ENCODE measurements at places on chromosomes 13 and 19.
A peak's percentile ranks its signal among the peaks of the same experiment; 100 is the strongest.

GRCh38 chr13:27600711-27601110, 19.6 kb downstream of the LNX2 start:
- H3K4me1 ChIP-seq: no peaks in the 10 kb centered on the region
- H3K36me3 ChIP-seq: no peaks in the 10 kb centered on the region
- no peak overlapping the region for H3K27ac ChIP-seq
- H3K27me3 ChIP-seq: no peaks in the 10 kb centered on the region
- no peak for DNase-seq
- no peak overlapping the region for H3K4me3 ChIP-seq

- H3K27ac ChIP-seq: no peak overlapping the region
- DNase-seq: no peak
These were observed 48.7 kb downstream of the ZNF536 start for GRCh38 chr19:30420881-30421280.

DNA sequence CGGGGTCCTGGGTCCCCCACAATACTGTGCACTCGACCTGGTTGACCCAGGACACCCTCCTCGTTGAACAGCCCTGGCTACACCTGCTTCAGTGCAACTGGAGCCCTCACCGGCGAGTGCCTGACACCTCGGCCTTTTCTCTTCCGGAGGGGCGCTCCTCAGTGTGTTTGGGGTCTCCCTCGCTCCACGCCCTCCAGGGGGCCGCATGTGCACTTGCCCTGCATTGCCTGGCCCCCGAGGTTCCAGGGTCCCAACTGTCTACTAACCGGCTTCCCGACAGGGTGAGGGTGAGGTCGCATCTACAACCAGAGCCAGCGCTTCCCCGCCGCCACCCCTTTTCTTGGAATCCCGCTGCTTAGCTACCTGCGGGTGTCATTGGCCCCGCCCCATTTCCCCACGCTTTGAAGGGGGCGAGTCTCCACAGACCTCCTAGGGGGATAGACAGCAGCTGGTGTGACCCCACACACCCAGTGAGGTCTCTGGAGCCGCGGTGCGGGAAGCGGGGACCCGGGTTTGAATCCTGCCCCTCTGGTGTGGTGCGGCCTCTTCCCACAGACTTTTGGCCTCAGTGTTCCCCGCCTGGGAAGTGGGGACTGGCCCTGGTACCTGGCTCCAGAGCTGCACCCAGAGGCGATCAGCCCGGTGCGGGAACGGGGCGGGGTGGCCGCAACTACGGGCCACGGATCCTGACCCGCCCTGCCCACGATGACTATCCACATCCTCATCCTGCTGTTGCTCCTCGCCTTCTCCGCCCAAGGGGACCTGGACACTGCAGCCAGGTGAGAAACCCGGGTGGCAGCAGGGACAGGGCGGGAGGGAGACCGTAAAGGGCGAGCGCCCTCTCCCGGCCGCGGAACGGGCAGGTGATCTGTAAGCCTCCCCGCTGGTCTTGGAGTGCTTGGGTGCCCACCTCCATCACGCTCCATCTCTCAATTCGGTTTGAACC, at the start of gene ADM5:
Gene ADM5 (plus strand): TSS at position 462 of the 946 bp plus-strand sequence. CDS start 244 bp downstream, at position 706.
- H3K27ac ChIP-seq: peak within 1 kb of the TSS; percentile 87
- H3K4me1 ChIP-seq: peaks cover 75% of the 10 kb centered on the region
- peak within 1 kb of the TSS; percentile 91 for H3K4me3 ChIP-seq
- peaks cover 25% of the 10 kb centered on the region for H3K36me3 ChIP-seq
- DNase-seq: peak; percentile 61

DNA sequence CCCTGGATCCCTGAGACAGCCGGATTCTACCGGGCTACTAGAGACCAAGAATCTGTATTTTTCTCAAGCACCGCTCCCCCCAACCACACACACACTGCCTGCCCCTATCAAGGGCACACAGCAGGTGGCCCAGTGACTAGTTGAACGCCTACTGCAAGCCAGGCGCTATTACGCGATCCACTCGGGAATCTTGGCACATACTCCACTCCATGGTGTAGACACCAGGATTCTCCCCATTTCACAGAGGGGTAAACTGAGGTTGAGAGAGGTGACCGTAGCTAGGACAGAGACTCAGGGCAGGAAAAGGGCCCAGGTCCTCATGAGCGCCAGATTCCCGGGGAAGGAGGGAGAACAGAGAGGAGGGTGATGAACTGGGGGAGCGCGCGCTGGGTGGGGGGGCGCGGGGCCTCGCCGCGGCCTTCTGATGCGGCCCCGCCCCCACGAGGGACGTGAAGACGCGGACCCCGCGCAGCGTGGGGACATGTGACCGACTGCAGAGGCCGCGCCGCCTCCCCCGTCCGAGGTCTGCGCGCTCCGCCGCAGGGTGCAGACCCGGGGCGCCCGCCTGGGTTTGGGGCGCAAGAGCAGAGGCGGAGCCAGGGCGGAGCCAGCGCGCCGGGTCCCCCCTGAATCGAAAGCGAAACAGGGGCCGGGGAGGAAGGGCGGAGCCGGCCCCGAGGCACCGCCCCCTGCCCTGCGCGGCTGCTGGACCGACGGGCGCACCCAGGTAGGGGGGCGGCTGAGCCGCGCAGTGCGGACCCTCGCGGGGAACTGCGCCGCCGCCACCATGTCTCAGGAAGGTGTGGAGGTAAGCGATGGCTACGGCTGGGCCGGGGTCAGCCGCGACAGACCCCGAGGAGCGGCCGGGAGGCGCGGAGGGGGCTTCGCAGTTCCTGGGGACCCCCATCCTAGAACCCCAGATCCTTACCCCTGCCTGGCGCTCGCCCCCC, at the start of gene SHFL:
Gene SHFL (plus strand): TSS at position 677 of the 950 bp plus-strand sequence. CDS start 111 bp downstream, at position 788.
- peak; percentile 65 for DNase-seq
- H3K27ac ChIP-seq: no peak within 1 kb of the TSS
- peak within 1 kb of the TSS; percentile 80 for H3K4me3 ChIP-seq
- H3K36me3 ChIP-seq: no peaks in the 10 kb centered on the region
- no peaks in the 10 kb centered on the region for H3K4me1 ChIP-seq
- peaks cover 72% of the 10 kb centered on the region for H3K27me3 ChIP-seq

DNA sequence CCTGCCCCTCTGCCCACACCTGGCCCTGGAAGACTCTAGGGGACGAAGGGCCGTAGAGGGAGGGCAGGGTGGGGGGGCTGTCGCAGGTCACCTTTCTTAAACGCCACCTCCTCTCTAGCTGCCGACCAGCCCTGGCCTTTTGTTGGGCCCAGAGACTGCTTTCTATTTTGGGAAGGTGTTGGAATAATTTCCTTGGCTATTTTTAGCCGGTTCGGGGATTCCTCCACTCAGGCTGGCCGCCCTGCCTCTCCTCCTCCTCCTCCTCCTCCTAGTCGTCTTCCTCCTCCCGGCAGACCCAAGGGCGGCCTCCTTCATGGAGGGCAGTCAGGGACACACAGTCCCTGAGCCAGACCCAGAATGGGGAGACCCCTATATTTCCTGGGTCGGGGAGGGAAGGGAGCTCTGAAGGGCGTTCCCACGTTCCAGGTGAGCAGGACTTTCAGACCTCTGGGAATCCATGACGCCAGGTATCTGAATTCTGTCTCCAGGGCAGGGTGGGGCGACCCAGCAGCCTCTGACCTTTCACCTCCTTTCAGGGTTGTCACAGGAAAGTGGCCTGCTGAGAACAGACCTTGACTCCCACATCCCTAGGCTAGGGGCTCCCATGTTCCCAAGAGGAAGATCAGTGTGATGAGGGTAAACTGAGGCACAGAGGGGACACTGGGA, 19.9 kb downstream of the GADD45B start:
- no peak for DNase-seq
- peaks cover 50% of the 10 kb centered on the region for H3K4me1 ChIP-seq
- peaks cover 25% of the 10 kb centered on the region for H3K27me3 ChIP-seq
- no peak overlapping the region for H3K27ac ChIP-seq

- H3K4me3 ChIP-seq: no peak overlapping the region
- H3K27ac ChIP-seq: no peak overlapping the region
- H3K36me3 ChIP-seq: peaks cover 61% of the 10 kb centered on the region
- H3K27me3 ChIP-seq: no peaks in the 10 kb centered on the region
- peaks cover 52% of the 10 kb centered on the region for H3K4me1 ChIP-seq
- DNase-seq: no peak
These were observed 3.9 kb downstream of the SUPT5H start for GRCh38 chr19:39449116-39449797.

DNA sequence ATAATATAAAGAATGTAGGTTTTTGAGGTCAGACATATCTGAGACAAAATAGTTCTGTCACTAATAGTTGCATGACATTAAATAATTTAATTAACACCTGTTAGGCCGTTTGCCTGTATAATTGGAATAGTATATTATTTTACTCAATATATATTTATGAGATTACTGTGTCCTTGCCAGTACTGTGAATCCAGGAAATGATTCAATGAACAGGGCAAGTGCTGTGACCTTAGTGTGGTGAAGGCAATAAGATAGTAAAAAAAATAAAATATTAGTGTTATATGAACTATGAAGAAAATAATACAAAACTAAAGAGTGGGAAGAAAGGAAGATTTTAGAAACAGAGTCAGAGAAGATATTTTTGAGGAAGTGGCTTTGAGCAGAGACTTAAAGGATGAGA, 403.7 kb downstream of the PCDH9 start:
- H3K36me3 ChIP-seq: no peaks in the 10 kb centered on the region
- H3K27me3 ChIP-seq: no peaks in the 10 kb centered on the region
- no peak for DNase-seq
- H3K27ac ChIP-seq: peak overlapping the region; percentile 12
- H3K4me3 ChIP-seq: no peak overlapping the region

GRCh38 chr19:46733690-46734292, 12.1 kb upstream of the FKRP start:
- H3K27ac ChIP-seq: peak overlapping the region; percentile 88
- H3K27me3 ChIP-seq: no peaks in the 10 kb centered on the region
- no peak for DNase-seq
- peaks cover 18% of the 10 kb centered on the region for H3K4me1 ChIP-seq
- no peak overlapping the region for H3K4me3 ChIP-seq

GRCh38 chr19:39927076-39927475, 7.4 kb downstream of the FCGBP start:
- no peak for DNase-seq
- H3K4me3 ChIP-seq: no peak overlapping the region
- H3K36me3 ChIP-seq: no peaks in the 10 kb centered on the region
- no peak overlapping the region for H3K27ac ChIP-seq
- H3K4me1 ChIP-seq: no peaks in the 10 kb centered on the region

DNA sequence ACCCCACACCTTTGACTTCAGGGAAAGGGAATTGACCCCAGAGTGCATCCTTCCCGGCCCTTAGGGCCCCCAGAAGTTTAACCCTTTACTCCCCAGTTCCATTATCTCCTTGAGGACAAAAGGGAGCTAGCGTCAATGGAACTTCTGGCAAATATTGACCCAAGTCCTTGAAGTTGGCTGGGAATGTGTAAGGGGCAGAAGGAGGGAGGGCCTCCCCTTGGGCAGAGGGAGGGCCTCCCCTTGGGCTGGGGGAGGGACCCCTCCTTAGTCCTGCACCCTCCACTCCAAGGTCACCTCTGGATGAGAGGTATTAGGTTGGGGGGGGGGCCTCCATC, 3.0 kb upstream of the TMEM59L start:
- H3K36me3 ChIP-seq: no peaks in the 10 kb centered on the region
- no peak overlapping the region for H3K27ac ChIP-seq
- H3K4me3 ChIP-seq: no peak overlapping the region
- H3K4me1 ChIP-seq: peaks cover 56% of the 10 kb centered on the region
- no peak for DNase-seq

GRCh38 chr13:114231886-114232285, 2.8 kb upstream of the CDC16 start:
- H3K4me3 ChIP-seq: no peak overlapping the region
- H3K4me1 ChIP-seq: peaks cover 24% of the 10 kb centered on the region
- no peak for DNase-seq

DNA sequence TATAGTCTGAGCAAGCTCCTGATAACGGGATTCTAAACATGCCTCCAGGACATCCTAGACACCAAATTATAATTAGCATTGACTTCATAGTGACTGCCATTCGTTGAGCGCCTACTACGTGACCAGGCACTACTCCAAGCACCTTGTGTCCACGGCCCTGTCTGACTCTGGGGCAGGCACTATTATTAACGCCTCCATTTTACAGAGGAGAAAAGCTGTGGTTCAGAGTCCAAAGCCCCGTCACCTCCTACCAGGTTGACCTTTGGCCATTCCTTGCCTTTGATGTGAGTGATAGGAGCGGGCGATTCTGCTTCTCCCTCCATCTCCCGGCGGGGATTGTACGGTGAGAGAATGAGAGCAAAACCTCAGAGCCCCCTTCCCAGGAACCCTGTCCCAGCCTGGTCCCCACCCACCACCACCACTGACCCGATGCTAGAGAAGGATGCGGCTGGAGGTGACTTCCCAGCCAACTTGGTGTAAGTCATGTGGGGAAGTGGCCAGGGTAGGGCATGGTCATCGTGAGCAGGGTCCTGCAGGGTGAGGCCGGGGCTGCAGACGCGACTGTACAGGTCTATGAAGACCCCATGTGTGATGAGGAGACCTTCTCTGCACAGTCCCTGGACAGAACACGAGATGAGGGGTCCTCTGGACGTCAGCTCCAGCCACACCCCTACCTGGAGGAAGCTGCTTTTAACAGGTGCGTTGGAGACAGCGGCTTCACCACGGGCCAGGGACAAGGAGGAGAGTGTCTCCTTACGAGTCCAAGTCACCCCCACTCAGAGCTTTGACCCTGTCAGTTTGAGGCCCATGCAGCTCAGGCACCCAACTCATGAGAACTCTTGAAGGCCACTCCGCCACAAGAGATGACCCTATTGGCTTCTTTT, at the start of gene IGSF23:
Gene IGSF23 (plus strand): TSS at position 269 of the 884 bp plus-strand sequence. CDS start 83 bp downstream, at position 352.
- no peaks in the 10 kb centered on the region for H3K4me1 ChIP-seq
- H3K36me3 ChIP-seq: no peaks in the 10 kb centered on the region
- no peak for DNase-seq
- H3K4me3 ChIP-seq: no peak within 1 kb of the TSS

All from nephron progenitor cell (in vitro differentiated cells).